ENCODE measurements at places on chromosomes 7 and 10. TPM values are rescaled to one million over a fixed set of nuclear protein-coding genes. Genes with fewer than 3 reads are reported as not detected.

- no peak overlapping the region for H3K27ac ChIP-seq
- peak overlapping the region; percentile 82 for H3K4me3 ChIP-seq
- no peaks in the 10 kb centered on the region for H3K36me3 ChIP-seq
- H3K4me1 ChIP-seq = peaks cover 14% of the 10 kb centered on the region
These were observed 24.1 kb downstream of the GRIFIN start for GRCh38 chr7:2452074-2452507.

- no peaks in the 10 kb centered on the region for H3K36me3 ChIP-seq
- H3K27ac ChIP-seq = no peak overlapping the region
- H3K27me3 ChIP-seq = peaks cover 24% of the 10 kb centered on the region
- DNase-seq = no peak
These were observed 13.1 kb downstream of the DDC start for GRCh38 chr7:50552139-50552538.

GRCh38 chr7:70406186-70406949, 725.6 kb upstream of the GALNT17 start:
- no peaks in the 10 kb centered on the region for H3K27me3 ChIP-seq
- H3K27ac ChIP-seq = no peak overlapping the region
- DNase-seq = no peak

Gene AGAP4
- total RNA-seq = 47.9 TPM

Gene CYP17A1
- total RNA-seq = not detected

Gene PODXL
- 1.6 TPM for total RNA-seq

Data from natural killer cell treated with Interleukin-12 subunit alpha and Interleukin-12 subunit beta and Interleukin-15 and Interleukin-18, amount 100 ng/mL, for 72 hours (primary cell).